ENCODE measurements at places on chromosomes 12 and 14.

DNA sequence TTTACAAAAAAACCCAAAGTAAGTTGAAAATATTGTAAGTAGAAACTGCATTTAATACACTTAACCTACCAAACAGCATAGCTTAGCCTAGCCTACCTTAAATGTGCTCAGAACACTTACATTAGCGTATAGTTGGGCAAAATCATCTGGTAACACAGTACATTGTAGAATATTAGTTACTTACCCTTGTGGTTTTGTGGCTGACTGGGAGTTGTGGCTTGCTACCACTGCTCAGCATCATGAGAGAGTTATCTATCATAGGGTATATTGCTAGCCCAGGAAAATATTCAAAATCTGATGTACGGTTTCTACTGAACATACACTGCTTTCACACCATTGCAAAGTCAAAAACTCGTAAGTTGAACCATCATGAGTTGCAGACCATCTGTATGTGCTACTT, 141.7 kb upstream of the GARIN6 start:
- DNase-seq = no peak

GRCh38 chr12:123805173-123805572, 43.1 kb downstream of the DNAH10 start:
- DNase-seq = no peak

- DNase-seq = peak; percentile 25
Observed at GRCh38 chr14:71610149-71610548, 322.1 kb upstream of the RGS6 start.

- no peak for DNase-seq
Observed at GRCh38 chr12:10901427-10901826, 7.9 kb downstream of the TAS2R13 start.

- DNase-seq = peak; percentile 71
Observed at GRCh38 chr14:90797451-90797850, 18.8 kb downstream of the TTC7B start.

DNA sequence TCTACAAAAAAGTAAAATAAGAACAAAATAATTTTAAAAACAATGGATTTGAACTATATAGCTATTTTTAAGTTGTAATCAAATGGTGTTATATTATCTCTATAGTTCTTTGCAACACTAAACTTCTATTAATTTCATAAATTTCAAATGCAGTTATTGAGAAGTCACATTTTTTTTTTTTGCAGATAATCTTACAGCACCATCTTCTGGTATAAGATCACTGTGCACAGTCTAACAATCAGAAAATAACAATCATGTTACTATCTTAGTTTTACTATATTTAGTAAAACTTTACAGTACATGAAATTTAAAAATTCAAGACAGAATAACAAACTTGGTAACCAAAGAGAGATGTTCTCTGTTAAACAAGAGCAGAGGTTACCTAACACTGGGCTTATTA, 40.6 kb downstream of the GXYLT1 start:
- no peak for DNase-seq
